ENCODE measurements at places on chromosomes 12 and 14.

DNA sequence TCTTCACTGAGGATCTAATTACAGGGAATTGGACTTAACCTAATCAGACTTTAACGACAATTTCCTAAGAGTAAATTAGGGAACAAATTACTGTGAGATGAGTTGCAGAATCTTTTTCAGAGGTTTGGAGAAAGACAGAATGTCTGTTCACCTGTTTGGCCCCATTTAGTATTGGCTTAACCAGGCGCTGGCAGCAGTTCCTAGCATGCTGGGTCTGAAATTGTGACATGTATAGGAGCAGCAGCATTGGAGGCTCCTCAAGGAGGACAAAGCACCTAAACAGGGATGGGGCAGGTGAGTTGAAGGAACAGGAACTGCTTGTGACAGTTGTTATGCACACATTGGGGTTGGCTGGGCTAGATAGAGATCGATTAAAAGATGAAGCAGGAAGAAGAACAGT is 51.0 kb downstream of the KCNMB4 start:
- no peak for DNase-seq

DNA sequence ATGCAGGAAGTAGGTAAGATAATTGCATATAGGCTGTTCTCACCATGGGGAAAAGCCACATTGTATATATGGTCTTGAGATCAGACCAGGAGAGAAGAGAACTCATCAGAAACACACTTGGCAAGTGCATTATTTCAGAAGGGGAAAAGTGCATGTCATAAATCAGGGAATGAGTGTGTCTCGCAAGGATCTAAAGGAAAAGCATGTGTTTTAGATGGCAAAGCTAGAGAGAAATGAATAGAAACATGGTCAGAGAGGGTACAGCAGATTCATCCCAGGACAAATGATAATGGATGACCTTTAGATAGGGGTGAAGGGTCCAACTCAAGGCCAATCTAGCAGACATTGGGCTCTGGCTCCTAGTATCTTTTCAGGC is 230.2 kb upstream of the NAV3 start:
- DNase-seq: no peak

GRCh38 chr14:102819747-102820330 is 42.6 kb downstream of the TRAF3 start:
- no peak for DNase-seq

GRCh38 chr14:47186486-47186885 is 488.9 kb downstream of the MDGA2 start:
- DNase-seq: no peak

- no peak for DNase-seq
These were observed 5.9 kb downstream of the ITGB7 start for GRCh38 chr12:53201177-53201541.

DNA sequence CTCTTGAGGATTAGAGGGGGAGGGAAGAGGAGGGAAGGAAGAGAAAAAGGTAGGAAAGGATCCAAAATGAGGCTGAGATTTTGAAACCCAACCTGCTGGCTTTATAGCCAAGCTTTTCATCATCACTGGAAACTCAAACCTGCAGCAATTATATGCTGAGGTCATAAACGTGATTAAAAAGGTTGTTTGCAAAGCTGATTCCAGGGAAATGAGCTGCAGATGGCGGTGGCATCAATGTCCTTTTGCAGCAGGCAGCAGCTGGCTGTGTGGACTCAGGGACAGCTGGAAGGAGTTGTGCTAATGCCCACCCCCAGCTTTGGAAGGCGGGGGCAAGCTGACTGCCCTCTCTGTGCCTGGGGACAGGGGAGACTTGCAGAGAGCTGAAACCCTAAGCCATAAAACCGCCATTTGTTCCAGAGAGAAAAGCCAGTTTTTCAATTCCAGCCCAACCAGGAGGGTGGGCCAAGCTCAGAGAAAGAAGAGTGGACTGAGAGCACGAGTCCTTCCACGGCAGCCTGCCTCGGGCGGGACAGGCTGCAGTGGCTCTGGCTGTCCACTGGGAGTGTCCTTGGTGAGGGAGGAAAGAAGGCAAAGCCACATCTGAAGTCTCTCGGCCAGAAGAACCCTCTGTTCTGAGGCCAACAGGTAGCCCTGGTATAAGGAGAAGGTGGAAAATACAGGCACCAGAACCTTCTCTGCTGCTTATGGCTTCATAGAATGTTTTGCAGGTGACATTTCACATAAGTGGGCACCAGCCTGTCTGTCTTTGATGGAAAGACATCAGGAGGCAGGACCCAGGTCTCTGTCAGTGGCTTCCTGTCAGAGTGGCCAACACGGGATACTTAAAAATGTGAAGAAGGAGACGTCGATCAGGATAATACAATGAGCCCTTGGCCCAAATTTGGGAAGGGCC is 90.7 kb downstream of the SINHCAF start:
- no peak for DNase-seq

DNA sequence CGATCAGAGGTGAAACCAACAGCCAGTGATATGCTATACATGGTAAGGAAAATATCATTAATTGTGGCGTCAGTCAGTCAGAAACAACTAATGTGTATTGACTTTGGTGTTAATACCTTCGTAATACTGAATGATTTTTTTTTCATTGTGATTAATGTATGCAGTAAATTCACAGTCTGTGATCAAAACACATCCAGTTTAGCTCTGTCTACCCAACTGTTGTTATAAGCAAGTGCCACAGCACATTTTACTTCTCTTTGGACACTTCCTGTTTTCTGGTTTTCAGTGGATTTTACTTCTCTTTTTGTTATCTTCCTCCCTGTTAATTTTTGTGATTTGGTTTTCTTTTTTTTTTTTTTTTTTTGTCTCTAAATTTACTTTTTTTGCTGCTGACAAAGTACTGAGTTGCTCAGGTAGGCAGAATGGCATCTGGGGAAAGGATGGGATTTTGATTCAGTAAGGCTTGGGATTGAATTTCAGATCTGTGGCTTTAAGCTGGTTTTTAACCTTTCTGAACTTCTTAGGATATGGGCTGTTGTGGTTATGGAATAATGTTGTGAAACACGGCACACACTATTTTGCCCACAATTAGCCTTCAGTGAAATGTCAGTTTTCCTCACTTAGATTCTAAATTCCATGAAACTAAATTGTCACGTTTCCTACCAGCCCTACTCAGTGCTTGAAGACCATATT is 604 bp downstream of the GLIPR1 start:
- DNase-seq: no peak

- no peak for DNase-seq
These were observed 56.7 kb downstream of the BEGAIN start for GRCh38 chr14:100530270-100531072.

- no peak for DNase-seq
These were observed 48.8 kb downstream of the SYNE2 start for GRCh38 chr14:63901434-63902085.

DNA sequence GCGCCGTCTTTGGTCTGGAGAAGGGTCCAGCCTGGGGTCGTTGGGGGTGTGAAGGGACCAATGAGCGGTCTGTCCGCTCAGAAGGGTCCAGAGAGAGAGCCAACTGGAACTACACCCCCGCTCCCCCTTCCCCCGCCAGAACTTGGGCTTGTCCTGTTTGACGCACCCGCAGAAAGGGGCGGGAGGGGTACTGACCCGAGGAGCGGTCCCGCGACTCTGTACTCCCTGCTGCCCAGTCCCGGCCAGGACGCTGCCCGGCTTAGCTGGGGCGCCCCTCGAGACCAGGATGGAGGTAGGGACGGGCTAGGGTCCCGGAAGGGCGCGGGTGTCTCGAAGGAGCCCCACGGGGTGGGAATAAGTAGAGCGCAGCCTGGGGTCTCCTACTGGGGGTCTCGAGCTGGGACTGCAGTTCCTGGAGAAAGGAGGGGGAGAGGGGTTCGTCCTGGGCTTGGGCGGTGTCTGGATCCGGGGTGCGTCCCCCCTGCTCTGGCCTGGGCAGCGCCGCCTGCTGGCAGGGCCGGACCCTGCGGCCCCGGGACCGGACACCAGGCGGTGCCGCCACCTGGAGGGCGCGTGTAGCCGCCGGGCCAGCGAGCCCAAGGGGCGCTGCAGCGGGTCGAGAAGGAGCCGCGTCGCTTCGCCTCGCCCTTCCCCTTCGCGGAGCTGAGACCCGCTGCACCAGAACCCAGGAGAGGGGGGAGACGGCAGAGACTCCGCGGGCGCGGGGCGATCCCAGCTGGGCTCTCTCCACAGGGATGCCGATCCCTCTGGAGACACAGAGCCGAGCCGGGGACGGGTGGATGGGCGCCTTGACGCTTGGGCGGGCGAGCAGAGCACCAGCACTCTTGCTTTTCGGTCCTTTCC is 3.8 kb upstream of the CACNB3 start:
- peak; percentile 61 for DNase-seq

GRCh38 chr14:74863274-74863673 is 12.7 kb downstream of the PROX2 start:
- DNase-seq: no peak

- DNase-seq: no peak
These were observed 40.2 kb downstream of the HSP90AA1 start for GRCh38 chr14:102046337-102047278.

DNA sequence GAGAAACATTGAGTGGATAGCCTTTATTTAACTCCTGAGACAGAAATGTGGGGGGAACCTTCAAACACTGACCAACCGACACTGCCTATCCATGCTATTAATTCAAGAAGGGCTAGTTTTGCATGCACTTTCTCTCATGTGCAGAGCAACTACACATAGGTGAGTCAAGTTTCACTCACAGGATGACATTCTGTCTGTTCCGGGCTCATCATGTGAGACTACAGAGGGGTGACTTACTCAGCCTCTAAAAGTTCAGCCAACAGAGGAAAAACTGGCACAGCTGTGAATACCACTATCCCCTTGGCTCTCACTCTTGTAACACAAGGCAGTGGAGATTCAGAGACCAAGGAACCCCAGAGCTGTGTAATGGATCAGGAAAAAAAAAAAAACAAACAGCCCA is 13.3 kb downstream of the BEST3 start:
- no peak for DNase-seq

- DNase-seq: no peak
These were observed 28.8 kb upstream of the BEGAIN start for GRCh38 chr14:100615736-100616695.

DNA sequence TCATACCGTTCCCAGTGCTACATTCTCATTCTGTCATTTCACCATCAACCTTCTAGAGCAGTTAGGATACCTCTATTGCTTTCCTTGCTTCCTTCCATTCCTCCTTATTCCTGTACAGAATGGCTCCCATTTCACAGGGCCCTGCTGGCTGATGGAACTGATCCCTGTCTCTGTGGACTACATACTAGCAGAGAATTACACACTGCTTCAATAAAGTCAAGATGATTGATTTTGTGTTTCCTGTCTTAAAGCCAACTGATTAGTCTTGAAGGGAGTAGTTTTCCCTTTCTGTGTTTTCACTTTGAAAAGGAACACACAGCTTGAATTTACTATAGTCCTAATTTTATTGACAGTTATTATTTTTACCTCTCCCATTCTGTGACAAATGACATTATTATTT is 130.1 kb downstream of the ST8SIA1 start:
- DNase-seq: no peak

DNA sequence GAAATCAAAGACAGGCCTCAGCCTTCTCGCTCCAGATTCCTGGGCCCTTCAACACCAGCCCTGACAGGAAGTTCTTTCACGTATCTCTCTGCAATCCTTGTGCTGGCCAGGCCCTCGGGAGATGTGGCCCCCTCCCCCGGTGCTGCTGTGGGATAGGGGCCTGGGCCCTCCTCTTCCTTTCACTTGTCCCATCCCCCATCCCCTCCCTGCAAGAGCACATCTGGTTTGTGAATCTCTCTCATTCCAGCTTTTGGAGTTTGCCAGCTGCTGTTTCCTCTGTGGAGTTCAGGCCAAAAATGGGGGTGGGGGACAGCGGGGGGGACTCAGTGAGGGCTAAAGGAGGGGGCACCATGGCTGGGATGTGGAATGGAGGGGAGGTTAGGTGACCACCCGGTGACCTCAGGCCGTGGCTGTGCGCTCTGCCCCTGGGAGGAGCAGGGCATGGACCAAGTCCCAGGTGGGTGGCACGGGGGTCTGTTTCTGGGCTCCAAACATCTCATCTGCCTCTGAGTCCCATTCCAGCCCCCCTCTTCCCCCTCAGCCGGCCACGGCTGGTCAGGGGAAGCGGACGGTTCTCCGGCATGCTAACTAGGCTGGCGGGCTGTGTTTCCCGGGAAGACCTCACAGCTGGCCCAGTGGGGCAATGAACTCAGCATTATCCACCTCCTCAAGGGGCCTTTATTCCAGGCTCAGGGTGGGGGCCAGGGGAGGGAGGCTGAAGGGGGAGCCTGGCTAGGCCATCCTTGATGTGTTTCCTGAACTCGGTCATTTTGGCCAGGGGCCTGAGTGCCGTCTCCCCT is 7.4 kb downstream of the LRP1 start:
- no peak for DNase-seq

GRCh38 chr12:76588881-76589565 is 29.5 kb upstream of the OSBPL8 start:
- no peak for DNase-seq

GRCh38 chr12:69007101-69007854 is 74.3 kb upstream of the CPM start:
- DNase-seq: no peak

- DNase-seq: no peak
These were observed 60.9 kb upstream of the GPATCH2L start for GRCh38 chr14:76090616-76091391.

- no peak for DNase-seq
These were observed 59.0 kb downstream of the RPS29 start for GRCh38 chr14:49527221-49527620.

DNA sequence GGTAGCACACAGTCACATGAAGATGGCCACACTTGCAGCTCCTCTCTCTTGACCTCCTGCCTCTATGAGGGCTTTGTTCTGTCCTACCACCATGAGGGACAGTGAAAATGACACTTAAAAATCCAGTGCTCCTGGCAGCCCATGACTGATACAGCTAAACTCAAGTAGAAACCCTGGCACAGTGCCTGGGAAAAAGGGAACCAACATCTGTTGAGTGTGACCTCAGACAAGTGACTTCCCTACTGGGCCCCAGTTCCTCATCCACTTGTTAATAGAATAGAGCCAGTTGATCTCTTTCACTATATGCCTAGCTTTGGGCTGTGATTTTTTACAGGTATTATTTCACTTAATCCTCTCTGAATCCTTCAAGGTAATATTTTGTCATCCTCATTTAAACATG is 4.8 kb downstream of the GUCY2C start:
- no peak for DNase-seq

- no peak for DNase-seq
These were observed 9.5 kb upstream of the SP7 start for GRCh38 chr12:53345486-53346188.

DNA sequence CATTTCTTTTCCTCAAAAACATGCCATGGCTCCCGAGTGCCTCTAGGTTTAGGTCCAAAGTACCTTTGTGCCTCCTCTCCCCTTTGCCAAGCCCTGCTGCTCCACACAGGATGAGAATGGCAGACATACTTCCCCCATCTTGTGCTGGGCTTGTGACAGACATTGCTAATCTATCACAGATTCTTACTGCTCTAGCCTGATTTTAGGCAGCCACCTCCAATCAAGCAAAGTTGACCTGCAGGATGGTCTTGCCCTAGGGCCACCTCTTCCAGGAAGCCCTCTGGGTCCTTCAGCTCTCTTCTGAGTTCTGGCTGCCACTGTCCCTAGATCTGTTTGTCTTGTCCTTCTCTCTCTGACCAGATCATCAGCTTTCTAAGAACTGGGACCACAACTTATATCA is 20.5 kb downstream of the FOXN4 start:
- no peak for DNase-seq
